ENCODE measurements at places on chromosomes 4 and X.

DNA sequence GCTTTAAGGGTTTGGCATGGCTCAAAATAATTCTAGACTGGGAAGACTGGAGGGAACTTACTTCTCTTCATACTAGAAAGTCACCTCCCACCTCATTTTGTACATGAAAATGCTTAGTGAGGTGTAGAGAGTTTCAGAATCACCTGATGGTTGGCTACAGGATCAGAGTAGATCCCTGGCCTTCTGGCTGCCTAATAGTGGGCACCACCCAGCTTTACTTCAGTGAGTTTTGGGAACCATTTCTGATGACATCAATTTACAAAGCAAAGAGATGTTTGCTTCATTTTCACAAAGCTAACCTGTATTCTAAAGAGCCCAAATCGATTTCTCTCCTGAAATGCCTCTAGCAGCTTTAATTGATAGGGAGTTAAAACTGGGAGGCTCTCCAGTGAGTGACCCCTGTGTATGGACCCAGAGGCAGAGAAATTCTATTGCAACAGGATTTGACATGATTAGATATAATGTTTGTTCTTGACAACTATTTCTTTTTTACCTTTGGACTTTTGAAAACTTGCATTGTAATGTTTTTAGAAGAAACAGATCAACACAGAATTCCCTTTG lies 180.5 kb downstream of the PTTG2 start:
- DNase-seq = no peak

DNA sequence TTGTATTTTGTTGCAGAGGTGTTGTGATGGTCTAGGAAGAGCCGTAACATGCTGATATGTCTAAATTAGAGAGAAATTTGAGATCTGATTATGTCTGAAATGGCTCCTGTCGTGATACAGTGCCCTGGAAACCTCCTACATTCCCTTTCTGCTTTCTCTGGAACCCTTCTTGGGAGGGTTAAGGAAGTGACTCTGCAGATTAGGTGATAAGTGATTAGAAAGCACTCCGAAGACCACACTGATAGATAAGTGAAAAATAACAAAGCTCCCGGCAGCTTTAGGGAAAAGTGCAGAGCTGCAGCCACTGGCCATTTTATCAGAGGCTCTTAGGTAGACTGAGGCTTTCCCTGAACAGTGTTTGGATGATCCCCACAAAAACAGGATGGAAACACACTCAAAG lies 110.6 kb downstream of the MGST2 start:
- DNase-seq = no peak

DNA sequence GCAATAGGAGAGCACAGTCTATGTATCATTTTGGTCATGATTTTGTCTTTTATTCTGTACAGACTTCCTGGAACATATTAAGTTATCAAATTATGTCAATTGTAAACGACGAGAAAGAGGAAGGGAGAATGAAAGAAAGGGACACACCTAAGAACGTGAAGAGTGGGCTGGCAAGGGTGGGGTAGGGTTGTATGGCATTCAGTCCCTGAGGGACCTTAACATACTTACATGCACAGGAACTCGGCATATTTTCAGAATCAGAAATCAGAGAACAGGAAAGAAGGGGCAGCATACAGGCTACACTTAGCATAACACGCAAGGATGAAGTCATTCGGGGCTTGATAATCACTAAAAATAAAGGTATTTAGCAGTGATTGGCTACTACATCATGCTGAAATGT lies 1375.0 kb upstream of the ADGRL3 start:
- no peak for DNase-seq

- DNase-seq = no peak
Observed at GRCh38 chrX:54049801-54050200, 5.5 kb upstream of the PHF8 start.

Measured in activated naive CD4-positive, alpha-beta T cell treated with Interleukin-2 at 50 U/mL for 16 hours (primary cell).